K562 (cell line): ENCODE measurements at places on chromosomes 3 and 15.

DNA sequence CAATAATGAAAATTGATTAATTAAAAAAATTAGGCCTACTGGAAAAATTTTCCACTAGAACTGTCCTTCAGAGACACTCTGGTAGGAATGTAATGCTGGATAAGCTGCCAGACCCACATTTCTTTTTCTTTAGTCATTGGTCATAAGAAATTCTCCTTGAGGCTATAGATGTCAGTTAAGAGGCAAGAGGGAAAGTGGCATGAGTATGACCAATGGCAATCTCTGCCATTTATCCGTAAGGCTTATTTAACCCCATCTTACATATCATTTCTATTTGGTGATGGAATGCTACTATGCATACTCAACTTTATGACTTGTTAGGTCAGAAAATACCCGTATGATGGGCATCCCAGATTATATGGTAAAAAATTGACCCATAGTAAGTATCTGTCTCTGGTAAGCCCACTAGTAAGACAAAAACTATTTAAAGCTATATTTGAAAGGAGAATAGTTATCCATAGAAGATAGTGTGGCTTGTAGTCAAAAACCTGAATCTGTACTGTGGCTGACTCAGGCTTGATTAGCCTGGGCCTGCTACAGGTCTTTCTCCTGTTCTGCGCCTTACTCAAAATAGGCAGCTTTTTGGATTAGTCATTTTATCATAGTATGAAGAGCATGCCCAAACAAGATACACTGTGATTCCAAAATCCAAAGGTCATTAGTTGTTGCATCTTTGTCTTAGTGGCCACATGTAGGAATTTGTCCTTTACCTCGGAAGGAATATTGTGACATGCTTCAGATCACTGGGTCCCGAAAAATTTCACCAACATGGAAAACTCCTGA lies 314.7 kb downstream of the PYDC2 start:
- no peak for DNase-seq

- no peak for DNase-seq
Measured at GRCh38 chr15:52800828-52801747, 11.0 kb upstream of the ONECUT1 start.

DNA sequence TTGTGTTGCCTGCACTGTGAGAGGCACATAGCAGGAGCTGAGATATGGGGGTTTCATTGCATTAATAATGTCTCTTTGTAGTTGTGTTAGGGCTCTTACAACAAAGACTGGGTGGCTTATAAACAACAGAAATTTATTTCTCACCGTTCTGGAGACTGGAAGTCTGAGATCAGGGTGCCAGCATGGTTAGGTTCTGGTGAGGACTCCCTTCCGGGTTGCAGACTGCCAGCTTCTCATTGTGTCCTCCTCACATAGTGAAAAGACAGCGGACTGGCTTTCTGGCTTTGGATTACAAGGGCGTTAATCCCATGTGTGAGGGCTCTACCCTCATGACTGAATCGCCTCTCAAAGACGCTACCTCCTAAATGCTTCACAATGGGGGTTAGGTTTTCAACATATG lies 20.6 kb downstream of the TMEM108 start:
- DNase-seq = no peak

GRCh38 chr15:35728219-35728940 lies 182.4 kb upstream of the DPH6 start:
- DNase-seq = no peak

- no peak for DNase-seq
Measured at GRCh38 chr3:148847351-148847750, 17.7 kb upstream of the CPA3 start.

DNA sequence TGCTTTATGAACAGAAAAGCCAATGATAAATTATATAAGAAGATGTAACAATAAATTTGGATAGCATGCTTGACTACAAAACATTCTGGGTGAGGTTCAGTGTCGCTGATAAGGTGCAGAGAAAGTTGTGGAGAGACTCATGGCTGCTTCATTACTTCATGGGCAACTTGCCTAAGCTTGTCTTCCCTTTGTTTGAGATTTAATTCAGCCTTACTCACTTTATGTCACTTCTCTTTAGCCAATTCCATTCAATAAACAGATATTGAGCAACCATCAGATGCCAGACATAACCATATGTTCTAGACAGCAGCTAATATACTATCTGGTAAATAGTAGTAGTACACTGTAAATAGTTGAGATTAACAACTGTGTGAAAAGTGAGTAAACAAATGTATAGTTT lies 401.5 kb upstream of the FRG2C start:
- DNase-seq = no peak

DNA sequence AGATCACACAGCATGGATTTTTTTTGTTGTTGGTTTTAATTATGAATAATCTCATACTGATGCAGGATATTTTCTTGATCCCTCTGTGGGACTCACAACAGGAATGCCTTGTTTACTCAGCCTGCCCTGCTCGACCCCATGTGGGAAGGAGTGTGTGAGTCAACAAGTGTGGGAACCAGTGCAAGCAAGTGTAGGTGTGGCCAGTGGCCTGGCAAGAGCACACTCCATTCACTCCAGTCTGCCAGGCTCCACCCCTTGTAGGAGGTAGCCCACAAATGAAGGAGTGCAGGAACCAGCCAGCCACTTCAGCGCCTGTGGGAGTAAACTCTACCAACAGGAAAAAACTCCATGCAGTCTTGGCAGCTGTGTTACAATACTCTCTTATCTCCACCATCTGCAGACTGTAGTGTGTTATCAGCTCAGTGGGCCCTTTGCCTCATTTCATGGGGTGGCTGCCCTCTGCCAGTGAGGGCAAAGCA lies 393.6 kb downstream of the OTOL1 start:
- DNase-seq = no peak

GRCh38 chr15:31325595-31326155 lies 960 bp upstream of the KLF13 start:
- peak; percentile 13 for DNase-seq

DNA sequence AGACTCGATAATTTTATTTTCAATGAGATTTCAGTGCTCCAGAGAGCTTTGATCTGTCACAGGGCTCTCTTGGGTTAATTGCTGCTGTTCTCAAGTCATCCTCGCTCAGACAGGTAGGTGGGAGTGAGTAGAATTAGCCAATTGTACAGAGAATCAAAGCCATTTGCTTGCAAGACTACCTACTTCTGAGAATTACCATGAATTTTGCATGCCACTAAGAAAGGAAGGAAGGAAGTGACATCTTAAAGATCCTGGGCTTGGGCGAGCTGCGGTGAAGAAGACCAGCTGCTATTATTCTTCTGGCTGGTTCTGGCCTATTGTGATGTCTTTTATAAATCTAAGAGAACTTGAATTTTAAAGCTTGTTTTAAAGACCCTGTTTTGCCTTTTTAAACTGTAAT lies 154.1 kb upstream of the LPP start:
- no peak for DNase-seq

DNA sequence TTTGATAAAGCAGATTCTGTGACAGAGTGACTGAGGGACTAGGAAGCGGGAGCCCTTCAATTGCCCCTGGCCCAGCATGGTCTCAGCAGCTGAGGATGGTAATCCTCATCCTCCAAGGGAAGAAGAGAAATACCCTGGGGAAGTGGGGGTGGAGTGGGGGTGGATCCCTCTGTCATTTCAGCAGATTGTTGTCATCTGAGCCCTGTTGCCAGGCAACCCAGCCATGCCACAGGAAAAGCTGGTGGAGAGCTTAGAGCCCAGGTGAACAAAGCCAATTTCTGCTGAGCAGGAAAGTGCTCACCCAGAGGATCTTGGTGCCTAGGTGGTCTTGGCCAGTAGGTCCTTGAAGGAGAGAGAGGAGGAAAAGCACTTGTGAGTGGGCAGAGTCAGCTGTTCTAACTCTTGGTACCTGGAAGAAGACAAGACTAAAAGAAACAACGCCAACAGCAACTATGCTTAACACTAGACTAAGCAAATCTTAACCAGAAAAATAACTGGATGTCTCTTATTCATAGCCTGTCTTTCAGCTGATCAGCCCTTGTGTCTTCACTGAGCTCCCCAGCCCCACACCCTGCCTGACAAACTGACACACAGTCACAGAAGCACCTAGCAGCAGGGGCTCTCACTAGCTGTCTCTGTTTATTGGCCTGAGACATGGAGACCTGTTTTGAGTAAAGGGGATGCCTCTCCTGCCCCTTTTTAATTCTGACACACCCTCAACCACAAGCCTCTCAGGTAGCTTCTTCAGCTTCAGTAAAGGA lies 40.1 kb upstream of the DCLK3 start:
- no peak for DNase-seq

- no peak for DNase-seq
Measured at GRCh38 chr15:57403017-57403416, 26.7 kb downstream of the CGNL1 start.

GRCh38 chr3:33218446-33219174 lies at the start of gene SUSD5:
Gene SUSD5 (minus strand): TSS chr3:33218810. CDS start chr3:33218797, 13 bp downstream.
- DNase-seq = no peak

DNA sequence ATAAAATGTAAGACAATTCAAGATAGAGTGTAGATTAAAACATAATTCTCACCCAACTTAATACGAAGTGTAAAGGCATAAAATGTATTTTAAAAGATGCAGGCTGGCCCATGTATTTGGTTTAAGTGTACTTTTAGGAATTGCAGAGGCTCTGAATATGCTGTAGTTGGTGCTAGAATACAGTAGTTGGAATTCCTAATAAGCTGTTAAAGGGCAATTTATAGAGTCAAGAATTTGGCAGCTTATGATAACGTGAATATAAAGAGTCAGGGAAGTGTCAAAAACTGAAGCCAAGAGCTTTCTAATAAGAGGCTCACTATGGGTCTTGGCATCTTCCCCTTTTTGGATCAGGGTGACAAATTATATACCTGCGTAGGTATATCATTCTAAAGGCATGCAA lies 36.5 kb downstream of the ADAMTS9 start:
- DNase-seq = no peak

GRCh38 chr3:24582431-24583403 lies 88.1 kb upstream of the THRB start:
- peak; percentile 41 for DNase-seq

GRCh38 chr3:129310111-129311011 lies 31.7 kb downstream of the HMCES start:
- no peak for DNase-seq

- peak; percentile 55 for DNase-seq
Measured at GRCh38 chr3:10753964-10754363, 62.1 kb upstream of the SLC6A11 start.

GRCh38 chr3:124854009-124854408 lies 33.2 kb downstream of the ITGB5 start:
- no peak for DNase-seq

DNA sequence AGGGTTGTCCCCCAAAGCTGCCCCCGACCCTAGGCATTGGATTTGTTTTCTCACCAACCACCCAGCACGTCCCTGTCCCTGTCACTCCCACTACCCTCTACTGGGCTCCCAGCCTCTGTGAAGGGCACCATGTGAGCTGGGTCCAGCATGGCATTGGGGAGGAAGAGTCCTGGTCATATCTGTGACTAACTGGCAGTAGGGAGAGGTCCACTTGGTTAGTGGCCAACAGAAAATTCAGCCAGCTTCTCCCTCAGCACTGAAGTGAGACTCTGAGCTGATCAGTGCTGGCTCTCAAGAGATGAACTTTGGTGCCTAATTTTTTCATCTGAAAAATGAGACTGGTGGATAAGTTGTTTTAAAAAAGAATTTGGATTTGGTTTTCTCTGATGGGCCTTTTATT lies 11.3 kb upstream of the KIF23 start:
- DNase-seq = no peak

DNA sequence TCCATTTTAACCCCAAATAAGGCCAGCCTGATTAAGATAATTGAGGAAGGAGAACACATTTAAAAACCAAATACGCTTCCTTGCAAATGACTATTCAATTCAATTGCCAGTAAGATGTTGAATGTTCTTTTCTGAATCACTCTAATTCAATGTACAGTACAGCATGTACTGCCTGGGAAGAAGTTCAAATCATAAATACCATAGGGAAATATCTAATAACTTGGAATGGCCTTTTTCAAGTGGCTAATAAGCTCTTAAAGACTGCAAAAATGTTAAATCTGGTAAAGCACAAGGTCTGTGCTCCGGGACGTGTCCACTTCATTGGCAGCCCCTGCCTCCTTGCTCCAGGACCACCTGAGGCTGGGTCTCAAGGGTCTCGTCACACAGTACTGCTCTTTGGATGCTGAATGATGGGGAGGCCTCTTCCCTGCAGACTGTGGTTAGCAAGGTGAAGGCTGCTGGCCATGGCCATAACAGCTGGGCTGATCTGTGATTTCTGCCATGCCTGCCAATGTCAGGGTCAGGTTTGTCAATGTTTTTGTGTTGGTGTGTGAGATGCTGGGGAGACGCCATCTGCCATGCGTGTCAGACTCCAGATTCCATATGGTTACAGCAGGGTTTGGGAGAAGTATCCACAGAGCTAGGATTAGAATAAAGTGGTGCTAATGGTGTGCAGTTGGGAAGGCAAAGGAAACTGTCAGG lies 300.5 kb downstream of the ADAMTS17 start:
- DNase-seq = no peak

DNA sequence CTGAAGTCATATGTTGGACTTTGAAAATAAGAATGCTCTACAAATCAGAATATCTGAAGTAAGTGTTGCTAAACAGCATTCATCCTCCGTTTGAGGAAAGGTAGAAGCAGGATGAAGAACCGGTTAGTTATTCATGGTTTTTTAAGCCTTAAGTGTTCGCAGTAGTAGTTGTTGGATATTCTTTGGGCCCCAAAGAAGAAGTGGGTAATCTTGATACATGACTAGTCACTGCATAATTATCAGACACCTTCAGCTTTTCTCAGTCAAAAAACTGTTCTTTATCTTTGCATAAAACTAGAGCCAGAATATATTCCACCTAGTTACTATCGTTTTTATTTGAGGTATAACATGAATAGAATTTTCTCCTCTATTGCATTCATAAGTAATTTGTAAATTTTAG lies 13.8 kb downstream of the RAB5A start:
- DNase-seq = no peak

DNA sequence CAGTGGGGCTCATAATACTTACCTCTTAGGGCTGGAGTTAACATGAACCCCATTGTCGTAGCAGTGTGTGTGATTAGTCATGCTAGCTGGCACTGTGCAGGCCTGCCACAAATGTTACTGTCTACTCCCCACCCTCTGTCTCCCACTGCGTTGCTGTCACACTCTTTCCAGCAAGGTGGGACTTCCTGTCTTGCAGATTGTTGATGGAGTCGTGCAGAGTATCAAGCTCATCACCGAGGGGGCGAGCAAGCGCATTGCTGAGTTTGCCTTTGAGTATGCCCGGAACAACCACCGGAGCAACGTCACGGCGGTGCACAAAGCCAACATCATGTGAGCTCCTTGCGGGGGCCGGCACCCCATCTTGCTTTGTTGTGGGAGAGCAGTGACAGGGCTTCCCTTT lies 12.9 kb downstream of the IDH3A start:
- DNase-seq = no peak

DNA sequence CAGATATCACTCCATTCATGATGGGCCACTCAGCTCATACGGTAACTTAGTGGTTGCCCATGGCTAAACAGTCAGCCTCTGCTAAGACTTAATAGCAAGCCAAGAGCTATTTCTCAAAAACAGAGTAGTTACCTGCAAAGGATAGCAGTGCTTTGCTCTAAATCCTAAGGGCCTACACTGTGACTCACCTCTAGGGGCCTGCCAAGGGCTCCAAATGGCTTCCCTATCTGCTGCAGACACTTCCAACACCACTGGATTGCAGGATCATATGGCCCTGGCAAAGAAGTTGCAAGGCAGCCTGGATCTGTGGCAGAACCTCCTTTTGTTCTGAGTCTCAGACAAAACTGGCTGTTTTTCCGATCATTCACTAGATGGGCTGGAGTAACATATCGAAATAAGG lies 17.8 kb downstream of the CGGBP1 start:
- no peak for DNase-seq

- no peak for DNase-seq
Measured at GRCh38 chr15:28068930-28069329, 30.2 kb downstream of the OCA2 start.
